Aorta (tissue), 5 donors: ENCODE measurements at places on chromosomes 2 and 18. TPM values are rescaled to one million over a fixed set of nuclear protein-coding genes. Genes with fewer than 3 reads are reported as not detected.

DNA sequence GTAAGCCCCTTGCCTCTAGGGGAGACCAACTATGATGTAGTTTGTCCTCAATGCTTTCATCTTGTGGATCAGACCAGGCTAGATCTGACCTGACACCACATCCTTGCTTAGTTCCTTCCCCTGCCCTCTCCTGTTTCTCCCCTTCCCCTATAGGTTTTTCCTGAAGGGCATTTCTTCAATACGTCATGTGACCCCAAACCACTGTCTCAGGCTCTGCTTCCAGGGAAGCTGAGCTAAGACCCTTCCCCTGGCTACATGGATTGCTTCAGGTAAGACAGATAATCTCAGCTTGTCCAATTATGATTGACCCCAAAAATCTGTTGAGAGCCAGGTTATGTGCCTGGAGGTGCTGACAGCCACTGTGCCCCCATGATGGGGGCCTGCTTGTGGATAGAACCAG, 22.6 kb upstream of the TTL start:
- DNase-seq: no peak

- no peak for DNase-seq
Observed at GRCh38 chr18:77111951-77112746, 20.4 kb downstream of the MBP start.

DNA sequence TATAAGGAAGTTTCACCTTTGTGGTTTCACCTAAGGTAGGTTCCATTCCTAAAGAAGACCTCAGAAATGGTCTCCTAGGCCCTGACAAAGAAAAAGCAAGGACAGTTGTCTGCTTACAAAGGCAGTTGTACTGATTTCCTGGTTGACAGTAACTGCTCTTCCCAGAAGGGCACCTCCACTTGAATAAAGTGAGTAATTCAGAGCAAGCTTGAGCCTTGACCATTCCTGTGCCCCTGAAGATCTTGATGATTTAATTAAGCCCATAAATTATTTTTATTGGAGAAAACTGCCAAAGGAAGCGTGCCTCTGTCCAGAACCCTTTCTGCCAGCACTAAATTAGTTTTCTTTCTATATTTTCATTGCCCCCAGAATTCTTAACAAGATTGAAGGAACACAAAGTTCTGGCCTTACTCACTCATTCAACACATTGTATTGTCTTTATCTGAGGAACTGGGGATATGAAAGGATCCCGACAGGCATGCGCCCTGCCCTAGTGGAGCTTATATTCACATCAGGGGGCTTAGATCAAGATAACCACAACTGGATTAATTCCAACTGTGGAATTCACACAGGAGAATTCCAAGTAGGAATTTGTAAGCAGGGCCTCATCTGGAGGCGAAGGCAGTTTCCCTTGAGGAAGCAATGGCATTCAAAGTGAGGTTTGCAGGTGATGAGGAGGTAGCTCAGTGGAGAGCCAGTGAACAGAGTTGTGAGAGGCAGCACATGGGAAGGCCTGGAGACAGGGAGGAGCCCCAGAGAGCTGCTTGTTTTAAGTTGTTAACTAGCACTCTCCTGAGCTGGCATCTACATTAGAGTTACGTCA, 21.2 kb downstream of the PTRHD1 start:
- DNase-seq: no peak

- DNase-seq: no peak
Observed at GRCh38 chr2:174916270-174916930, 88.8 kb downstream of the CHN1 start.

- DNase-seq: no peak
Observed at GRCh38 chr2:11945139-11946126, 199.0 kb downstream of the LPIN1 start.

The CFAP65 gene
- not detected for total RNA-seq

- DNase-seq: peak; percentile 62
Observed at GRCh38 chr2:23589739-23590138, 204.8 kb downstream of the KLHL29 start.

- peak; percentile 67 for DNase-seq
Observed at GRCh38 chr2:230068016-230068650, 591 bp downstream of the SLC16A14 start.

The LIPG gene
- 23.7 TPM for total RNA-seq

DNA sequence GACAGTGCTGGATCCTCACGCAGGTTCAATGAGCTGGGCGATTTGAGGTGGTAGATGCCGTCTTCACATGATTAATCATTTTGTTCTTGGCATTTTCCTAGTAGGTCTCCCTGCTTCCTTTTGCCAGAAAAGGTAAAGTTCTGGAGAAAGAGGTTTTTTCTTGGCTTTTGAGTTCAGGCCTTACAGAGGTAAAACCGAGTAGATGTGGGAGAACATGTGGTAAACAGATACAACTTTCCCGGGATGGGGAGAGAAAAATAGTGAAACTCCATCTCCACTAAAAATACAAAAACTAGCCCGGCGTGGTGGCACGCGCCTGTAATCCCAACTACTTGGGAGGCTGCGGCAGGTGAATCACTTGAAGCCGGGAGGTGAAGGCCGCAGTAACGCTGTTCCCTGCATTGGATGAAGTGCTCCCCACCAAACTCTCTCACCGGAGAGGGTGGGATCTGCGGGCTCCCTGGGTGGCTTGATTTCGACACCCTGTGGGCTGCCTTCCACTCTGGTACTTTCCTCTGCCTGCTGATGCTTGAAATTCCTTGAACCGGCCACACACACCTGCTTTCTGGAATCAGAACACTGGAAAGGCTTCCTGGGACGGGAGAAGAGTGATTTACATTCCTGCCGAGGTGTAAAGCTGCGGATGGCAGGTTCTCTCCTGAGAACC, 88.8 kb downstream of the ACTR3 start:
- no peak for DNase-seq

DNA sequence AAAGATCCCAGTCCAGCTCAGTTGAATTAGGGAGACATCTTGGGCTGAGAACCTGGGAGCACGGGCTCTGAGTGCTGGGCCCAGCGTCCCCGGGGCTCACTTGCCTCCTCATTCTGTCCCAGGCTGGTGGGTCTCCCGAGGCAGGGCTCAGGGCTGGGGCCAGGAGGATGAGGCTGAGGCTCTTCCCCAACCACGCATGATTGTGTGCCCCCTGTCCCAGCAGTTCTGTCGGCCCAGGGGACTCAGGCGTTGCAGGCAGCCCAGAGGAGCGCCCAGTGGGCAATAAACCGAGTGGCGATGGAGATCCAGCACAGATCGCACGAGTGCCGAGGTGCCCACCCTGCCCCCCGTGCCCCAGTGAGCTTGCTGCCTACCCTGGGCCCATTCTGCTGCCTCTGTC, 910 bp downstream of the PRSS56 start:
- no peak for DNase-seq

DNA sequence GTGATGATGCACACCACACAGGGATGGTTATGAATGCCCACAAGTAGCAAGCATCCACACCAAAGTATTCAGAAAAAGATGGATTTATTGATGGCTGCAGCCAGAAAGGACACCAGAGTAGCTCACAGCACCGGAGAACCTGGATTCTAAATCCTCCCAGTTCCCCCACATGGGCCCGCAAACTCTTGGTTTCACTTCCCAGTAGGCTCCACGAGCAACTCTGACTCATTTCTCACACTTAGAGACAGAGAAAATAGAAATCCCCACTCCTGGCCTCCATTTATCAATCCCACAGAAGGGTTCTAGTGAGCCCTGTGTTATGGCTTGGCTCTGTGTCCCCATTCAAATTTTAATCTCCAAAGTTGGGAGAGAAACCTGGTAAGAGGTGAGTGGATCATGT, 426.7 kb upstream of the MYT1L start:
- DNase-seq: no peak

The GKN2 gene
- total RNA-seq: not detected

DNA sequence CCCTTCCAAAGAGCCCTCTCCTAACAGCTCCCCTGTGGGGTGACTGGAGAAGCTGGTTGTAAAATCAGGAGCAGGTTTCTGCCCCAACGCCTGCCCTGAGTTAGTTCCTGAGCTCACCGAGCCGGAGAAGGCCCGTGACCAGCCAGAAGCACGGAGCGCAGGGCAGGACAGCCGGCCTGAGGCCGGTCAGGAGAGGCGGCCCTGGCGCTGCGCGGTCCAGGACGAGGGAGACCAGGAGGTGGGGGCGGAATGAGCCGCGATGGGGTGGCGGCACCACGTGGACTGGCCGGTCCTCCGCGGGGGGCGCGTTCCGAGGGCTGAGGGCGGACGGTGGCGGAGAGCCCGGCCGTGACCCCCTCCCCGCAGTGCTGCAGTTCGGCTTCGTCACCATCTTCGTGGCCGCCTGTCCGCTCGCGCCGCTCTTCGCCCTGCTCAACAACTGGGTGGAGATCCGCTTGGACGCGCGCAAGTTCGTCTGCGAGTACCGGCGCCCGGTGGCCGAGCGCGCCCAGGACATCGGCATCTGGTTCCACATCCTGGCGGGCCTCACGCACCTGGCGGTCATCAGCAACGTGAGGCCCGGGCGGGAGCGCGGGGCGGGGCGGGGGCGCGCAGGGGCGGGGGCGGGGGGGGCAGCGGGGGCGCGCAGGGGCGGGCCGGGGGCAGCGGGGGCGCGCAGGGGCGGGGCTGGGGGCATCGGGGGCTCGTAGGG, 29.0 kb downstream of the ANO7 start:
- DNase-seq: peak; percentile 91

DNA sequence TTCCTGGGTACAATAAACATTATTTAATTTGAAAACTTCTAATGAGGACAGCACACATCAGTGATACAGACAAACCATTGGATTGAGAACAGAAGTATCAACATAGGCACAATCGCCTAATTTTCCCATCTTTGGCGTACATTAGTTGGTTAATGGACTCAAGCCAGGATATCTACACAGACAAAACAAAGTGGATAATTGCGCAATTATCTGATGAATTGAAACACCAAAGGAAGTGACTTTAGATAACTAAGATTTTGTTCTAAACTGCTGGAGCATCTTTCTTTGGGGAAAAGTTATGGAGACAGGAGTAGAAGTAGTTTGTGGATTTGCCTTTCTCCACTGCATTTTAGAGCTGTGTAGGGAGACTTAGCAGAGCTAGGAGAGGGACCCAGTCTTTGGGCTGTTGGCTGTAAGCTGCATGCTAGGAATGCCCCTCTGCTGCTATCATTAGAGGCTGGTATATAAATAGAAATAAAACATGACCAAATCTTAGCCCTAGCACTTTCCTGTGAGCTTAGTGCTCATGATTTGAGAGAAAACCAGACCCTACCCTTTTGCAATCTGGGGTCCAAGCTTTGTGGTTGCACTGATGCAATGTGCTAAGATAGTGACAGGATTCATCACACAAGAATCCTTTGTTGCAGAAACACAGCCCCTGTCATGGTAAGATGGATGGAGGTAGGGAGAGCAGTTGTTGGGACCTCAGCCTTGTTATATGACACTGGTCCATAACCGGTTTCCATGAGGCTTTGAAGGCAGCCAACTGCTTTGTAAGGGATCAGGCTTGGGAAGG, 264.5 kb upstream of the PIK3C3 start:
- DNase-seq: no peak

- no peak for DNase-seq
Observed at GRCh38 chr2:190350371-190350770, 7.0 kb downstream of the INPP1 start.

The MAB21L4 gene
- not detected for total RNA-seq

The OR6B2 gene
- not detected for total RNA-seq

- no peak for DNase-seq
Observed at GRCh38 chr2:138324068-138324771, 177.3 kb upstream of the SPOPL start.

The ABCG5 gene
- not detected for total RNA-seq
